ENCODE measurements at places on chromosomes 2 and 18.

DNA sequence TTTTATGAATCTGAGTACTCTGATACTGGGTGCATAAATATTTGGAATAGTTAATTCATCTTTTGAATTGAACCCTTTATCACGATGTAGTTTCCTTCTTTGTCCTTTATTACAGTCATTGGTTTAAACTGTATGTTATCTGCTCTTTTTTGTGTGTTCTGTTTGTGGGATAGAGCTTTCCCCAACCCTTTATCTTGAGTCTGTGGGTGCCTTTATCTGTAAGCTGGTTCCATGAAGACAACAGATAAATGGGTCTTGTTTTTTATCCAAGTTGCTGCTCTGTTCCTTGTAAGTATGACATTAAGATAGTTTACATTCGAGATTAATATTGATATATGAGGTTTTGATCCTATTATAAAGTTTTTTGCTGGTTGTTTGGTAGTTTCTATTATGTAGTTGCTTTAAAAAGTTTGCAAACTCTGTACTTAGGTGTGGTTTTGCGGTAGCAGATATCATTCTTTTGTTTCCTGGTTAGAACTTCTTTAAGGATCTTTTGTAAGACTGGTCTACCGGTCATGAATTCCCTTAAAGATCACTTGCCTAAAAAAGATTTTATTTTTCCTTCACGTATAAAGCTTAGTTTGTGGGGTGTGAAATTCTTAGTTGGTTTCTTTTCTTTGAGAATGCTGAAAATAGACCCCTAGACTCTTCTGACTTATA, 1451.3 kb upstream of the SLC39A10 start:
- no peak for DNase-seq

DNA sequence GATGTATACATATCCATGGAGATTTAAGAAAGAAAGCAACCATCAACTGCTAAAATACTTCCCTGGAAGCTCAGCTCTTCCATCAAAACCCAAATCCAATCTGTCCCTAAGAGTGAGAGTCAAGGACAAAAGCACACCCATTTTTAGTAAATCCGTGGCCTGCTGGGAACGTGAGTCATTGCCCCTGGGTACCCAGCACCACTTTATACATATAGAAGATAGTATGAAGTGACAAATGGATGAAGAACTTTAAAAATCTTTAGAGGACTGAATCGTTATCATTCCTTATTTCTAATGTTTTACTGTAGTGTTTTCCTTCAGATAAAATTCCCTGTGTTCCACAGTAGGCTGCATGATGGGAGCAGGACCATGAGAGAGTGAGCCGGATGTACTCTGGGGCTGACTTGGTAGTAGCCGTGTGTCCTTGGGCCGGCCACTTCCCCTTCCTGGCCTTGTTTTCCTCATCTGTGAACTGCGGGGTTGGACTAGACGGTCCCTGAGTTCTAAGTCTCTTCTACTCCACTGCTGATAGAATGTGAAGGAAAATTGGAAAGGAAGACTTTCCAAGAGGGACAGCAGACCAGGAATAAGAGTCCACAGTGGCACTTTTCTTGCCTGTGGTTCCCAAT, 28.5 kb upstream of the CEP68 start:
- DNase-seq, result no peak

DNA sequence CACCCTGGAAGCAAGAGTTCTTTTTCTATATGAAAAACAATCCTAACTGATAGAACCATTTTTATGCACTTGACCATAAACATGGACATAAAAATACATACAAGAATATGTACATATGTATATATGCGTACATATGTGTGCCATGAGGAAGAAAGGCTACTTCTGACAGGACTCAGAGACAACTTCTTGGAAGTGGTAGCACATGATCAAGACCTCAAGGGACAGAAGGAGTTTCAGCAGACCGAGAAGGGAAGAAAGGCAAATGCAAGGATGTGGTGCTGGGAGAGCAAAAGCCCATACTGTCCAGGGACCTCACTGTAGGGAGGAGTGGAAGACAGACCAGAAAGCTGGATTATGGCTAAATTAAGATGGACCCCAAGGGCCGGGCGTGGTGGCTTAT, 11.4 kb upstream of the NPAS2 start:
- DNase-seq, result no peak

DNA sequence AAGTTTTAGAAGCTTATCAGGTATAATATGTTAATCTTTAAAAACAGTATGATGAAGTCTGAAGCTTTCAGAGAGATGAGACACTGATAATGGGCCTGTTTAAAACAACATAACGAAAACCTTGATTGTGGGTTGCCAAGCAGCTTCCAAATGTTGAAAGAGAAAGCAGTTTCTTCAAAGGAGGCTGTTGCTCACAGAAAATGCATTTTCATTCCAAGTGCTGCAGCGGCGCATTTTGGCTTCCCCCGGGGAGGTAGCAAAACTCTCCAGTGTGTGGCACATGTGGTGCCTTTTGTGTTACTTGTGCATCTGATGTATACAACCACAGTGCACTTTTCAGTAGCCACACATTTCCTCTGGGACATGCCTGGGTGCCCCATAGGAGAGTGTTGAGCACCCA, 66.1 kb downstream of the TMEFF2 start:
- no peak for DNase-seq
